Hypothalamus (tissue), 51 donors: ENCODE measurements at places on chromosomes 1 and 21.

- no peak for DNase-seq
Observed at GRCh38 chr1:29550119-29550841, 314.0 kb downstream of the PTPRU start.

GRCh38 chr1:29889776-29890175, 653.5 kb downstream of the PTPRU start:
- DNase-seq, result no peak

DNA sequence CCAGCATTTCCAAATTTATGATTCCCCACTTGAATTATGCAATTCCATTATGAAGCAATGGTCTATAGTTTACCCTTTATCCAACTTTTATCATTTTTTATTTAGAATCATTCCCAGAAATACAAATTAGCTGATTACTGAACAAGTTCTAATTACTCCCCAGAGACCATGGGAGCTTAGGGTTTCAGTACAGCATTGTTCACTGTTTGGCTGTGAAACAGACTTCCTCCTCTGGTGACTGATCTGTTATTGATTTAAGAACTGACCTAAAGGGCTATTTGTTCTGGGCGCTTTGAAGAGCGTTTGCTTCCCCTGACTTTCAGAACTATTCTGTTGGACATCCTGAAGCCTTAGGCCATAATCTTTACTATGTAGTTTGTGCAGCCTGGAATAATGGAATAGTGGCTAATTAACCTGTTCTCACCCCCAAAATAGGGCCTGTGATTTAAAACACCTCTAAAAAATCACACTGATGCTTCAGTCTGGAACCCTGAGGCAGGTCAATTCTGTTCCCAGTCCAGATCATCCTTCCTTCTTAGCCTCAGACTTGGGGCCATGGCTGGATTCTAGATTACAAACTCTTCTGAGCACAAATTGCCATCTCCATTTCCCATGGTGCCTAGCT, 58.7 kb downstream of the ALG14 start:
- DNase-seq, result no peak

DNA sequence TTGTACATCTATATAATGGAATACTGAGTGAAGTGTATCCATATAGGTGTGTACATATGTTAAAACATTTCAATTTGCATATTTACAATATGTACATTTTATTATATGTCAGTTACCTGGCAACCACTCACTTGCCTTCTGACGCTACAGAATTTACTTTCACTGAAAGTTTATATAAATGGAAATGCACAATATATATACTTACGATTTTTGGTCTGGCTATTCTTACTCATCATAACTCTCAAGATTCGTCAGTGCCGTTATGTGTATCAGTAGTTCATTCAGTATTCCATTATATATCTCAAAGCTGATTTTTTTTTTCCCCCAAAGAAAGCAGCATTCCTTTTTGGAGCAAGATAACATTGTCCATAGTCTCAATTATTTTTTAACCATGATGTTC, 138.2 kb downstream of the PCBP3 start:
- no peak for DNase-seq

GRCh38 chr1:204408074-204408507, 3.5 kb downstream of the PPP1R15B start:
- DNase-seq, result peak; percentile 44

- peak; percentile 31 for DNase-seq
Observed at GRCh38 chr21:32022146-32022545, 149.3 kb downstream of the HUNK start.

DNA sequence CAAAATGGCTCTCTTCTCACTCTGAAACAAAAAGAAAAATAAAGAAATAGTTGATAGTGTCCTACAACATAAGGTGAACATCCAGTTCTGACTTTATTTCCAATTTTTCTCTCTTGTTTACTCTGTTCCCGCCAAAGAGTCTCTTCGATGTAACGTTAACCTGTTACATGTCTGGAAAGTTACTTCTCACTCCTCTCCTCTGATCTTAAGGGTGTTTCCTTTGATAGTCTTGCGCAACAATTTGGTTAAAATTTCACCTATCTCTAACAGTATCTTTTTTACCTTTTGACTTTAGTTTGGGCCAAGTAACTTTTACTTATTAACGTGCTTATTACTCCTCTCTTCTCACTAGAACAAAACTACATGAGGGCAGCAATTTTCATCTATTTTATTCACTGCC, 1450.2 kb downstream of the BRINP3 start:
- DNase-seq, result no peak

DNA sequence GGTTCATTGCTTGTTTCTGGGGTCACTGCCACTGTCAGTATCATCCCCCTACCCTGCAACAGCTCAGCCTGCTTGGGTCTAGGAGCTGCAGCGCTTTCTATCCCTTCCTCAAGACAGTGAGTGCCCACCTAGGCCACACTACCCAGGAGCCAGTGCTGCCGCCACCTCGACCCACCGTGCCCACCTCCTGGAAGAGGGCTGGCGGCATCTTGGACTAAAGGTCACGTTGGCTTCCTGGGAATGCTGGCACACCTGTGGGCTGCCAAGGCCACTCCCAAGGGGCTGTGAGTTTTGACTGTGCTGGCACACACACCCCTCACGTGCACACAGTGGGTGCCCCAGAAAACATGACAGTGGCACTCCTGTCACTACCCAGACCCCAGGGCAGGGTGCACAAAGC, 22.1 kb downstream of the CRYAA start:
- DNase-seq, result no peak

DNA sequence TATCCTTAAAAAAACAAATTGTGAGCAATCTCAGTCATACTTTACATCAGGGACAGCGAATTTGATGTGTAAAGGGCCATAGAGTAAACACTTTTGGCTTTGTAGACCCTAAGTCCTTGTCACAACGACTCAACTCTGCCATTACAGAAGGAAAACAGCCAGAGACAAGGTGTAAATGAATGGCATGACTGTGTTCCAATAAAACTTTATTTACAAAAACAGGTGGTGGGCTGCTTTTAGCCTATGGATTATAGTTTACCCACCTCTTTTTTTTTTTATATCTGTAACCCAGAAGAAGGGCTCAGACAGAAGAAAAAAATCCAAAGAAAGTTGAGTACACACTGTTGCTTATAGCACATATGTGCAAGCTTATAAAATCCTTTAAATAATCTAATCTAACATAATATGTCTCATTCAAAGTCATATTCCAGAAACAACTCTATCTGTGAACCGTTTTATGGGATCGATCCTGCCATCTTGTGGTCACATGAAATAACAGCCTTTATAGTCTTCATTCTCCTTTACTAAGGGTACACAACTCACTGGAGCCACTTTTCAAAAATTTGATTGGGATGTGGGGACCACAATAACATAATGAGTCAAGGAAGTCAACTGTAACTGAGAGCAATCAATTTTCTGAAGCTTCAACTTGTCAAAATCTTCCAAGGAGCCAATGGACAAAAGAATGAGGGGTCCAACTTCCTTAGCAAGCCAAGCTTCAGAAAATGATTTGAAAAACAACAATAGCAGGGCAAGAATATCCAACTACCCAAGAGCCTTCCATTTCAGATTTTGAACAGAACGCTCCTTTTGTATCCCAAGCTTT, 142.2 kb upstream of the KRTAP19-8 start:
- no peak for DNase-seq

DNA sequence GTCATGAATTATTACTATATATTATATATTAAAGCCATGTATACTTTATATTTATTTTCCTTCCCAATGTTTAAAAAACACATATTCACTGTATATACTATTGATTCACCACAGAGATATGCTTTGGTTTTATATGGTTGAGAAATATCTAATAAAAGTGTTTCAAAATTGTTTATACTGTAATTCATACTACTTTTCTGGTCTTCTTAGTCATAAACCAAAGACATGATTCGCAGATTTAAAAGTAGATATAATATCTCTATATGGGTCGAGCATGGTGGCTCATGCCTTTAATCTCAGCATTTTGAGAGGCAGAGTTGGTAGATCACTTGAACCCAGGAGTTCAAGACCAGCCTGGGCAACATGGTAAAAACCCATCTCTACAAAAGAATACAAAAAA, 738.4 kb downstream of the USP25 start:
- no peak for DNase-seq

DNA sequence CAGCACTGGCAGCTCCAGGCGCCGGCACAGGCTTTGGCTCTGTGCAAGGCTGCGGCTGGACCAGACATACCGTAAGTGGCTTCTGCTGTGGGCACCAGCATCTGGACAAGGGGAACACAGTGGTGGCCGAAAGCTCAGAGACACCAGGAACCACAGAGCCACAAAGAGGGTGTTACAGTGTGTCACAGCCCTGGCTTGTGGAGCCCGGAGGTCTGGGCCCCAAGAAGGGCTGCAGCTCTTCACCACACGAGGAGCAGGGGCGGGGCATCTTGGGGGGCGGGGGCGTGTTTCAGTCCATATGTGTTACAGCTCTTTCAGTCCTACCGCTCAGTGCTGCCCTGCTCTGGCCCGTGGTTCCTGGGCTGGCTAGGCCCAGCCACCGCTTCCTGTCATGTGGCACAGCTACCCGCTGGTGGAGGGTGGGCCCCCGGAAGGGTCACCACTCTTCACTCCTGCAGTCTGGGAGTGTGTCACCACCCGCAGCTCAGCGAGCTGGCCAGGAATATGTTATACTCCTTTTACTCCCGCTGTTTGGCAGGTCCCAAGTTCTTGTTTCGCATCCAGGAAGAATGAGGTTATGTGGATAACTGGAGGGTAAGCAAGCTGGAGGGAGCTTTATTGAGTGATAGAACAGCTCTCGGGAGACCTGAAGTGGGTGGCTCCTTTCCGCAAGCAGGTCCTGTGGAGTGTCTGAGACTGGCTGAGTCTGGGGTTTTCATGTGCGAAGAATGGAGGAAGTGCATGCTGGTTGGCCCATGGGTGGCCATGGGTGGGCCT, 3.3 kb upstream of the LSM10 start:
- peak; percentile 13 for DNase-seq

GRCh38 chr1:241406421-241406820, 49.4 kb upstream of the RGS7 start:
- no peak for DNase-seq

- DNase-seq, result no peak
Observed at GRCh38 chr1:173056365-173056764, 5.6 kb upstream of the TNFSF18 start.

GRCh38 chr1:60936591-60937342, 145.6 kb upstream of the NFIA start:
- DNase-seq, result no peak

GRCh38 chr1:184743062-184743756, 11.4 kb downstream of the EDEM3 start:
- no peak for DNase-seq

DNA sequence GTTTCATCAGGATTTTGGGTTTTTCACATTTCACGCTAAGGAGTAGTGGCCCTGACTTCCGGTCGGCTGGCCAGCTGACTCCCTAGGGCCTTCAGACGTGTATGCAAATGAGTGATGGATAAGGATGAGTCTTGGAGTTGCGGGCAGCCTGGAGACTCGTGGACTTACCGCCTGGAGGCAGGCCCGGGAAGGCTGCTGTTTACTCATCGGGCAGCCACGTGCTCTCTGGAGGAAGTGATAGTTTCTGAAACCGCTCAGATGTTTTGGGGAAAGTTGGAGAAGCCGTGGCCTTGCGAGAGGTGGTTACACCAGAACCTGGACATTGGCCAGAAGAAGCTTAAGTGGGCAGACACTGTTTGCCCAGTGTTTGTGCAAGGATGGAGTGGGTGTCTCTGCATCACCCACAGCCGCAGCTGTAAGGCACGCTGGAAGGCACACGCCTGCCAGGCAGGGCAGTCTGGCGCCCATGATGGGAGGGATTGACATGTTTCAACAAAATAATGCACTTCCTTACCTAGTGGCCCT, 23.1 kb upstream of the TNFRSF1B start:
- no peak for DNase-seq

DNA sequence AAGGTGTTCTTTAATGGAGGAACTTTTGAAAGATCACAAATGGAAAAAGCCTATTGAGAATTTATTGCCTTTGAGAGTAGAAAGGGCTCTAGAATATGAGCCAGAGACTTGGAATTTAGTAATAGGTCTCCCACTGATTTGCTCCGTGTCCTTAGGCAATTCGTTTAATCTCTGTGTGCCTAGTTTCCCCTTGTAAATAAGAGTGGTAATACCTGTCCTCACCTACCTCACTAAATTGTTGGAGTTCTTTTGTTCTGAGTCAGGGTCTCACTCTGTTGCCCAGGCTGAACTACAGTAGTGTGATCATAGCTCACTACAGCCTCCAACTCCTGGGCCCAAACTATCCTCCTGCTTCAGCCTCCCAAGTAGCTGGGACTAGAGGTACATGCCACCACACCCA, 15.0 kb upstream of the TEKT2 start:
- DNase-seq, result no peak

DNA sequence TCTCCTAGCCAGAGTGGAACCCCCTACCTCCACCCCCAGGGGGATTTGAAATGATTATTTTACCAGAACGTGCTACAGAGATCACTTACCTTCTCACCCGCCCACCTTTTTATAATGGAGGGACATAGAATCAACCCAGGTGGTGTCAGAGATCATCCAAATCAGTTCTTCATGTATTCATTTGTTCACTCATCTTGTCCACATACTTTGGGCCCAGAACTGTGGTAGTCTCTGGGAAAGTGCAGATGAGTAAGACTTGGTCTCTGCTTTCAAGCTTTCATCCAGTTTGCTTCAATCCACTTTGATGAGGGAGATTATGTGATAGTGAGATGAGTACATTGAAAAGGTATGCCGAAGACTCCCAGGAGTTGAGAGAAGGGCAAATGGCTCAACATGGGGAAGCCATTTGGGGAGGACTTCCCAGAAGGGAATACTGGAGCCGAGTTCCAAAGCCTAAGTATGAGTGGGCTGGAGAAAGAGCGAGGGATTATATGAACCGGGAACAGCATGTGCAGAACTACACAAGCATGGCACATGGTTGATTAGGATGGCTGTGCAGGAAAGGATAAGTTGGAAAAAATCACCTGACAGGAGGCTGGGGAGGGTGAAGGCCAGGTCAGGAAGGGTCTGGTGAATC, 1.9 kb downstream of the FGGY start:
- no peak for DNase-seq

DNA sequence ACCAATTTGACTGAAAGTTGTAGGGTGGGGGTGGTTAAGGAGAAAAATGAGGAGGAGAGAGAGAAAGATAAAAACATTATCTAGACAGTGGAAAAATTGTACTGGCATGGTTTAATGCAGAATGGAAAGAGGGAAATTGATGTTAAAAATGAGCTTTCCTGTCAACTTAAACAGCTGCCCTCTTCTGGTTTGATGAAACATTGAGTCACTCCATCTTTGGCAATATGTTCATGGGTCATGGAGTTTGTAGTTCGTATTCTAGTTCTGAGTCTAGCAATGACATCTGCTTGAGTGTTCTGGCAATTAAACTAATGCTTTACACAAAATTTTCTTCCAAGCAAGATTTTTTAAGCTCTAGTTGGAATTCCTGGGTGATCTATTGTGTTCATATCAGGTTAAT, 9.6 kb downstream of the ZNF648 start:
- DNase-seq, result no peak

DNA sequence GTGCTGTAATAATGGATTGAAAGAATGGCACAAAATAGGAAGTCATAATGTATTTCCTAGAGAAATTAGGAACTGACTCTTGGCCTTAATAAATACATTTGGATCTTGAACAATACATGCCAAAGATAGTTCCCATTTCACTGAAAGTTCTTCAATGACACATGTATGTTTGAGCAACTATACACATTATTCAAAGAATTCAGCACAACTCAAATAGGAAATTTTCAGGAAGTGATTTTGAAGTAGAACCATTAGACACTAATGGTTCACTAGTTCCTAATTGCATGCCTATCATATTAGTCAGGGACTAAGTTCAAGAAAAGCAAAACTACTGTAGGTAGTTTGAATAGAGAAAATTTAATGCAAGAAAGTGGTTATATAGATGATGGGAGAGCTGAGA, 404.7 kb downstream of the LMO4 start:
- DNase-seq, result no peak
